ENCODE measurements at places on chromosomes 16 and 17.

DNA sequence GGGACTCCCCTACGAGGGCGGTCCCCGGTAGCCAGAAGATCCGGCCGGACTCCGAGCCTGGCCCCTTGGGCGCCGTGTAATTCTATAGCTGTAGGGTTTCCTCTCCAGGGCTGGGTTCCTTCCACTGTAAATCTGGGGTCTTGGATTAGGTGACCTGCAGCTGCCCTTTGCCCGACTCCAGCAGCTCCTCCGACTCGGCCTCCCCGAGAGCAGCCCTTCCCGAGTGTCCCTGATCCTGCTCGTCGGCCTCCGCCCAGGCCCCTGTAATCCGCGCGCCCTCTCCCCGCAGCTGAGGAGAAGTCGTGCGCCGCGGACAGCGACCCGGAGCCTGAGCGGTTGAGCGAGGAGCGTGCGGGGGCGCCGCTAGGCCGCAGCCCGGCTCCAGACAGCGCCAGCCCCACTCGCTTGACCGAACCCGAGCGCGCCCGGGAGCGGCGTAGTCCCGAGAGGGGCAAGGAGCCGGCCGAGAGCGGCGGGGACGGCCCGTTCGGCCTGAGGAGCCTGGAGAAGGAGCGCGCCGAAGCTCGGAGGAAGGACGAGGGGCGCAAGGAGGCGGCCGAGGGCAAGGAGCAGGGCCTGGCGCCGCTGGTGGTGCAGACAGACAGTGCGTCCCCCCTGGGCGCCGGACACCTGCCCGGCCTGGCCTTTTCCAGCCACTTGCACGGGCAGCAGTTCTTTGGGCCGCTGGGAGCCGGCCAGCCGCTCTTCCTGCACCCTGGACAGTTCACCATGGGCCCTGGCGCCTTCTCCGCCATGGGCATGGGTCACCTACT is 5.5 kb downstream of the TBX2 start:
- DNase-seq: no peak

DNA sequence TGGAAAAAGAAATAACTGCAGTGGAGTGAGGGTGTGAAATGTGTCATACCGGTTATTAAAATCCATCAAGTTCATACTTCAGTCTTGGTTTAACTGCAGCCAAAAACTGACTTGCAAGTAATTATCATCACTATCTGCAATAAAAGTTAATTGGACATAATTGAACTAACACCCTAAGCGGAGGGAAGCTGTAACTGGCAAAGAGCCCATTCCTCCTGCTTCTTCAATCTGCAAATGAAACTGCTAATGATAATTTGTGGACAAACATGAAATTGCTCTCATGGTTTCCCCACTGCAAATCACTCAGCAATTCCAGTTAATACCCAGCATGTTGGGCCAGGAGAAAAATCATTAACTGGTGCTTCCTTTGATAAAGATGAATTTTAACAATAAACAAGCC is 46.5 kb downstream of the FAM222B start:
- no peak for DNase-seq

DNA sequence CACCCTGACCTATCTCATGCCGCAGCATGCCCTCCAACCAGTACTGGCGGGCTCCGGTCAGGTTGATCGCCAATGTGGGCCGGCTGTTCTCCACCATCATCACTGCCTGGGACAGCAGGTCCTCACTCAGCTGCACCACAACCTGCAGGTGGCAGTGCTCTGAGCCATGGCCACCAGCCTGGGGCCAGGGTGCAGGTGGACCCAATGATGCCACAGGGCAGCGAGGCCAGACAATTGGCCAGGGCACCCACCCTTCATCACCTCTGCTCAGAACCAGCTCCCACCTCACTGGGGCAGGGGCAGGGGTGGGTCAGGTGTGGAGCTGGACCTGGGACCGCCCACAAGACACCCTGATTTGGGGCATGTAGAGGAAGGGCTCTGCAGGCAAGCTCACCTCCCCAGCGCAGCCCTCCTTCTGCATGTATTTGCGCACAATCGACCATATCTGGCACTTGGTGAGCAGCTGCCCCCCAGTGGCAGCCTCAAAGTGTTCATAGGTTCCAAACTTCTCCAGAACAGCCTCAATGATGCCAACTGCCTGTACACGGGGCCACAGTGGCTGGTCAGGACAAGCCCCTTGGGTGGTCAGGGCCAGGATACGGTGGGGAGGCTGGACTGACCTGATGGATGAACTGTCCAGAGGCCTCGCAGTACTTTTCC is 4.2 kb downstream of the MATCAP1 start:
- peak; percentile 66 for DNase-seq

- no peak for DNase-seq
These were observed 8.9 kb downstream of the CCP110 start for GRCh38 chr16:19532601-19533000.
